ENCODE measurements at places on chromosomes 3 and 15.

GRCh38 chr3:29475305-29475840 is 194.5 kb downstream of the RBMS3 start:
- DNase-seq: no peak

DNA sequence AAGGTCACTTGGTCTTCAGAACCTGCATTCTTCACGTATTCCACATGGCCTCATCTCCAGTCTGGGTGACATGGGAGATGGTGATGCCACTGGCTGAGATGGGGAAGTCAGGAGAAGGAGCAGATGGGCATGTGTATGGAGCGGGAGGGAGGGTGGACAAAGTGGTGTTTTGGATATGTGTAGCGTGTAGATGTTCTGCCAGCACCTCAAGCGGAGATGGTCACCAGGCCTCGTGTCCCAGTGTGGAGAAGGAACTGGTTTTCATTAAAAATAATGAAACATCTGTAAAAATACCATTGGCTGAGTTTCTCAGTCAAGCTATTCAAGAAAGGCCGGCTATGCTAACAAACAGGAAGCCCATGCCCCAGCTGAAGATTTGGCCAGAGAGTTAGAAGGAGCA is 26.2 kb downstream of the LARP6 start:
- no peak for DNase-seq

GRCh38 chr3:142660893-142661292 is 62.9 kb upstream of the TRPC1 start:
- no peak for DNase-seq

- peak; percentile 47 for DNase-seq
These were observed 112.8 kb upstream of the ICE2 start for GRCh38 chr15:60591496-60592370.

DNA sequence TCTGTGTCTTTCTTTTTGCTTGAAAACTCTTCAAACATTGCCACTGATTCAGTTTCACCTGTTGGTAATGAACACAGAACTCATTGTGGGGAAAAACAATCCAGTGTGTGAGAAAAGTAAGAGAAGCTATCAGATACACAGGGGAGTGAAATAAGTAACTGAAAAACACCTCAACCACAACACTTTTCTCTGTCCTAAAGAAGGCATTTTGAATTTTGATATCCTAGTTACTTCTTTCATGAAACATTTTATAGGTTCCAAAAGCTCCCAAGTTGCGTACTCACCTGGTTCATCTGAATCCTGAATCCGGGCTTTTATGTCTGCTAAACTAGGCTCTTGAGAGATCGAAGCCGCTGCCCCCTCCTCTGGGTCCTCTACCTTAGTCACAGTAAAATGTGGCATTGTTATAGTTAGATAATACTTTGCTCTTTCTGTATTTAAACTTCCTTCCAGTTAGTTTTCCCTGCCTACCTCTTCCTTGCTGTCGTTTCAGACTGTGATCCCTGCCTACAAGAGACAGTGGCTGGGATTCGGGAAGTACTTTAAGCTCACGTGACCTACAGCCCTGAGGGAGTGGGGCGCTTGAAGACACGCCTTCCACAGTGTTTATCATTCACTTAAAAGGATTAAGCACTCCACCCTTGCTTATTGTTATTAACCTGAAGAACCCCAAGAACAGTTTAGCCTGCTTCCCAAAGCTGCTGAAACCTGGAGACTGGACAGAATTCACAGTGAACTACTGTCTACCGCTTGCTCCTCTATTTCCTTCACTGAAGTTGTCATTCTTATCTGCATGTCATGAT is 19.1 kb downstream of the SLC12A6 start:
- no peak for DNase-seq

- no peak for DNase-seq
These were observed 461.1 kb downstream of the C3orf38 start for GRCh38 chr3:88610820-88611219.

DNA sequence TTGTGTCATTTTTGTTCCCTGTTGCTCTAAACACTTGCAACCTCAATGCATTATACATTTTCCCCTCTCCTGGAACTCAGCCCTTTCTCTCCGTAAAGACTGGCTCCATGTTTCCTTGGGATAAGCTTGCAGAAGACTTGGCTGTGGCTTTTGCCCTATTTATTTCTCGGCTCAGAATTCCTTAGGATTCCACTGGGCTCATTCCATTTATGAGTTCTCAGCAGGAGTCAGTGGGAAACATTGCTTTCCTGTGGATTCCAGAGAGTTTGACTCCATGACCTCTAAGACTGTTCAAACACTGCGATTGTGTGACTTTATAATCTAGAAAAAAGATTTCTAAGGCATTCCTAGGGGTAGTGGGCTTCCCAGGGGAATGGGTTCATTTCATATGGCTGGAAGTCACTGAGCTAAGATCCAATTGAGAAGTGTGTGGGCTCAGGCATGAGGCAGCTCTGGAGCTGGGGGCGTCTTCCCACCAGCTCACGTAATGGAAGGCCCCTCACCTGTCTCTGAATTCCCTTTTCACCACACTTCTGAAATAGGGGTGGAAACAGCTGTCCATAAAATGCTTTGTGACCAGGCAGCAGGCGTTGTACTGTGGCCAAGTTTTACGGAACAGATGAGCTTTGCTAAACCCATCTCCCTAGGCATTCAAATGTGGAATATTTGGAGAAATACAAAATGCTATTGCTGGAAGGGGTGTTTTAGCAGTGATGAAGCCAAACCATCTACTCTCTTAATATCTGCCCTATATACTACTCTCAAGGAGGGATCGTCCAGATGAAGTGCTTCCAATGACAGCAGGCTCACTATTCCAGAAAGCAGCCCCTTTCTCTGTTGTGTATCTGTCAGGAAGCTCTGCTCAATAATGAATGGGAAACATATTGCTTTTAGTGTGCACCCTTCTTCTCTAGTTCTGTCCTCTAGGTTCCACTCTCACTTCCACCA is 91.8 kb upstream of the BCL6 start:
- DNase-seq: no peak

- no peak for DNase-seq
These were observed 21.8 kb upstream of the SIAH2 start for GRCh38 chr3:150784747-150785125.

- peak; percentile 76 for DNase-seq
These were observed 32.6 kb downstream of the SEMA7A start for GRCh38 chr15:74400915-74401757.

DNA sequence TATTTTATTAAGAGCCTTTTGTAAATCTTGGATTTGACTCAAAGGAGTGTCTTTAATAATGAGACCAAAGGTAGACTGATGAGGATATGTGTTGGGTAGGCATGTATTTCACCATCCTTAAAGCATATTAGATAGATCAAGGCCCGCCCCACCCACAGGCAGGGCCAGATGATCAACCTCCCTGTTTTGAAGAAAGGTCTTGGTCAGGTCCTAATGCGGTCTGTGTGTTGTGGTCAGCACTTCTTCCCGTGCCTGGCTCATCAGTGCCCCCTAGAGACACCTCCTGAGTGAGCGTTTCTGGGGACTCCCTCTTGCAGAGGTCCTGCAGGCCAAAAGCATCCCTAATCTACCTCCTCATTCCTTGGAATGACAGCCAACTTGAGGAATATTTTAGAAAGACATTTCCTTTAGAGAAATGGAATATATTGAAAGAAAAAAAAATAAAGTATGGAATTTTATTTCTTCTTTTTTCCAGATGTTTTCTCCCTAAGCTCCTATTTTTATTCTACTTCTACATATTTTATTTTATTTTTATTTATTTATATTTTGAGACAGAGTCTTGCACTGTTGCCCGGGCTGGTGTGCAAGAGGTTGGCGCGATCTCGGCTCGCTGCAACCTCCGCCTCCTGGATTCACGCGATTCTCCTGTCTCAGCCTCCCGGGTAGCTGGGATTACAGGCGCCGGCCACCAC is 6.0 kb downstream of the TM4SF4 start:
- DNase-seq: peak; percentile 57

- no peak for DNase-seq
These were observed 1.9 kb upstream of the TNFSF10 start for GRCh38 chr3:172525116-172525613.

DNA sequence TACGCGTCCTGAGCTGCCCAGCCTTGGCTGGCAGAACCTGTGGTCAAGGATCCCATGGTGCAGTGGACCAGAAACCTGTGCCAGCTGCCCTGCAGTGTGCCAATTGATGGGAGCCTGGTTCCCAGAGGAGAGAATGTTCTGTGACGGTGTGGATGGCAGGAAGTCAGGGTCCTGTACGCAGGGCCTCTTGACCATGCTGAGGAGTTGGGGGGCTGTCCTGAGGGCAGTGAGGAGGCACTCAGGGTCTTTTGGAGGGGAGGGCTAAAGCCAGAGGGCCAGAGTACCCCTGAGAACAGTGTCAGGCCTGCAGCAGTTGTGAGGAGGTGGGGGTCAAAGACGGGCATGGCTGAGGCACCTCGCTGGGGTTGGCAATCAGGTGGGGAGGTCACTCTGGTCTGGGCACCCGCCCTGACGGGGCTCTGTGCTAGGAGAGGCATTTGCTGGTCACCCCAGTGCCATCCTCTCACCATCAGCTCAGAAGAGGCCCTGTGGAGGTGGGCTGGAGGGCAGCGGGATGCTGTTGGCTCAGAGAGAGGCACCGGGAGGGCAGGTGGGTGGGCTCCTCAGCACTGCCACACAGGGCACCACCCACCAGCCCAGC is 61.0 kb downstream of the SCN5A start:
- no peak for DNase-seq

- no peak for DNase-seq
These were observed 43.8 kb downstream of the DCP1A start for GRCh38 chr3:53303549-53303948.

DNA sequence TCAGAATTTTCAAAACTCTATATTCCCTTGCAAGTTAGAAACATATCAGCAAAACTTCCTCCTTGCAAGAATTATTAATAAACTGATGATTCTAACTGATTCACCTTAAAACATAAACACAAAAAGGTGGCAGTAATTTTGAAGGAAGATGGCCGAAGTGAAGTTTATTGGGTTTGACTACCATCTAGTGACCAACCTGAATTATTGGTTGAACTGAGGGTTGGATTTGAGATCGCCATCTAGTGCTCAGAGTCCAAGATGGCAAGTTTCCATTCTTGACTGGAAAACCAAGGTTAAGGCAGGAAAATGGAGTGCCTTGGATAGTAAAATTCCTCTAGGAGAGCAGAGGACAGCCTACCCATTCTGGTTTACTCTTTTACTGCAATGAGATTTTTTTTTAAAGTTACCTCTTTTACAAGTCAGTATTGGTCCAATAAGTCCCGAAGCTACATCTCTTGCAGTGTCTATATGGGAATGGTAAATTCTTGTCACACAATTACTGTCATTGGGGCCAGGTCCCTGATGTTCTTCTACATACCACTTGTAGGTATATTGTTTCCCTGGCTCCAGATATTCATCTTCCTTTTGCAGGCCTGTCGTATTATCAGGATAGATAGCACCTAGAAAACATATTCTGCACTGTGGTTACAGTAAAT is 51.6 kb upstream of the CP start:
- peak; percentile 16 for DNase-seq

DNA sequence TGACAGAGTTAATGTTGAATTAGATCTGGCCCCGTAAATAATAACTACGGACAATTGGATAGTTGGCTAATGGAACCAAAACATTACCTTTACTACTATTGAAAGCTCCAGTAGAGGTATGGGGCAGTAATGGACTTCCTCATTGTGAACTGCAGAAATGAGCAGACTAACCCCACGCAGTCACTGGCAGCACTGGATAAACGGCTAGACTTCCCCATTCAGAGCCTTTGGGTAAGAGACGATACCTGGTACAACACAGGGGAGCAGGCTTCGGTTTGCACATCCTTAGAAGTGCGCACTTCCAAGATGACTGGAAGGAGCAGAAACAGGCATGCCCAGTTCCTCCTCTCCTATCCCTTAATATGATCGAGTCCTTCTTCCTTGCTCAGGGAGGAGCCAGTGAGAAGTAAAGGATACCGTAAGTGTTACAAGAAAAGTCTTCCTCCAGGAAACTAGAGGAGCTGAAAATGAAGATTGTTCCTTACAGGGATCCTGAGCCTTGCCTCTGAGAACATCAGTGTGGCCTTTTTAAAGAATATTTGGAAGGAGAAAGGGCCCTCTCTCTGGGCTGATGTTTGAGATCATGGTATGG is 100.5 kb upstream of the NECTIN3 start:
- DNase-seq: no peak

- DNase-seq: no peak
These were observed 96.1 kb downstream of the FMN1 start for GRCh38 chr15:33098094-33099058.

DNA sequence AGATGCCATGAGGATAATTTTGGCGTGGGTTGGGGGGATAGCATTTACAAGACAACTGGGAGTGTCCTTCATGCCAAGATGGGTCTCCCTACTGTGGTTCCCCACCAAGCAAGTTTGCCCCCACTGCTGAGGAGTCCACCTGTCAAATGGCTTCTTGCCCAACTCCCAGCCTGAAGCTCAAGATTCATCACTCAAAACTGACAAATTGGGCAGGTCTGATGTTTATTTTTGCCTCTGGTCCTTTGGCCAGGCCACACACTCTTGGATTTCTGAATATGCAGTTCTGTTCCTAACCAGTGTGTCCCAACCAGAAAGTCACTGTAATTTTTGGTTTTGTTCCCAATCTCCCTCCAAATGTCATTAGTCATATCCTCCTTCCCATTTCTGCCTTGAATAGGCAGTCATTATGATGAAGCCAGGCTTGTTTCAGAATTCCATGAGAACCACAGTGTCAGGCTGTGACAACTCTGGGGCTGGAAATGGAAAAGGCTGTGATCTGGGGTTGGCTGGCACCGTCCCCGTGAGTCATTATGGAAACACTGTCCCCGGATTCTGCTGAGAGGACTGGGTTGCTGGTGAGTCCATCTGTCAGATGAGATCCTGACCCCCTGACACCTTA is 29.3 kb upstream of the MEF2A start:
- no peak for DNase-seq

DNA sequence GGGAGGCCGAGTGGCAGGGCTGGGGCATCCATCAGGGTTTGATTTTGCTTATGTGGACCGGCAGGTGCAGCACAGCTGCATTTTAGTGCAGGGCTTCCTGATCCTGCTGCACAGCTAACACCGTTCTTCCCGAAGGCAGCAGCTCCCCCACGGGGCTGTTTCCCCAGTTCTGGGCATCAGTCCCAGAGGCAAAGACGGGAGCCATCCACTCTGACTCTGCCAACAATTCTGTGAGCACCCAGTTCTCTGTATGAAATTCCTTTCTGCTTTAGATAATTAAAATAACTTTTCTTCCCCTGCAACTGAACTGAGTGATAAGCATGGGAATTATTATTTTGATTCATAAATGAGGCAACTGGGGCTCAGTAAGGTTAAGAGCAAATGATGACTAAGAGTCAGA is 262.9 kb upstream of the ATP10A start:
- DNase-seq: no peak

DNA sequence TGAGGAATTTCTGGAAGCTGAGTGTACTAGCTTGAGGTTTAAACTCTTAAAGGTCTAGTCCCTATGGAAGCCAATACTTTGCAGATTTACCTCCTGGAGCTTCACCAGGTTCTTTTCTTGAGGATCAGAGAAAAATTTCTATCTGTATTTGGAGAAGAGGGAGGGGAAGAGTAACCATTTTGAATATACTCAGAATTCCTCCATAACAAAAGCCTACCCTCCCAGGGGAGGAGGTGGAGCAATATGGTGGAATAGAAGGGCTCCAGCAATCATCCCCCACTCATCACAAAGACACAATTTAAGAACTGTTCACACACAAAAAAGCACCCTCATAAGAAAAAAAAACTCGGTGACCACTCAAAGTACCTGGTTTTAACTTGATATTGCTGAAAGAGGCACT is 36.0 kb upstream of the PEX5L start:
- DNase-seq: no peak
